ENCODE measurements at places on chromosomes 7 and 10.

DNA sequence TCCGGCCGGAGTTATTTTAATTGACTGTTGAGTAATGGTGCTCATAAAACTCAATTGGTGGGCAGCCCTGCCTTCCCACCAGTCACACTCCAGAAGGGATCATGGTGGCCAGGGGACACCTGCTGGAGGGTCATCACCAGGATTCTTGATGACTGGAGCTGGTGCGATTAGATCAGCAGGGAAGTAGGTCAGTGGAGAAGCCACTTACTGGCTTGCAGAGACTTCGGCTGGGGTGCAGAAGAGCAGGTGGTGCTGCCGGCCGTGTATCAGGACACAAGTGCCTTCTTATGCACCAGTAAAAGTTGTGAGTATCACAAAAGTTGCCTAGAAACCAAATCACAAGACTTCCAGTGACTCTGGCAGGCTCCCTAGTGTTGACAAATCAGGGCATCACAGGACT is 82.6 kb upstream of the CHCHD3 start:
- no peak for DNase-seq

GRCh38 chr10:35523670-35524225 is 81.4 kb upstream of the GJD4 start:
- no peak for DNase-seq

DNA sequence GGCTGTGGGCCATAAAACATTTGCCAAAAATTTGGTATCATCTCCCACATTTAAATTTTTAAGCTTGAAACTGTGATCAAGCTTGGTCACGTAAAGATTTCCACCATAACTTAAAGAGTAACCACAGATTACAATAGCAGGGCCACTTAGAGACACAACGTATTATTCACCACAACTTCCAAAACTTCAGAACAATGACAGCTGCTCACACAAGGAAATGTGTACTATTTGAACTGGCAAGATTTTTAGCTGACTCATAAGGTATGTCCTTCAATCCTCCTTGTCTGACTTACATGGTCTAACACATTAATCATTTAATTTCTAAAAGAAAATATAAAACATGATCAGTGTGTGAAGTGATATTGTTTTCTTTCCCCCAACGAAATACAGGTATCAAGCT is 234.5 kb downstream of the PARD3 start:
- no peak for DNase-seq

DNA sequence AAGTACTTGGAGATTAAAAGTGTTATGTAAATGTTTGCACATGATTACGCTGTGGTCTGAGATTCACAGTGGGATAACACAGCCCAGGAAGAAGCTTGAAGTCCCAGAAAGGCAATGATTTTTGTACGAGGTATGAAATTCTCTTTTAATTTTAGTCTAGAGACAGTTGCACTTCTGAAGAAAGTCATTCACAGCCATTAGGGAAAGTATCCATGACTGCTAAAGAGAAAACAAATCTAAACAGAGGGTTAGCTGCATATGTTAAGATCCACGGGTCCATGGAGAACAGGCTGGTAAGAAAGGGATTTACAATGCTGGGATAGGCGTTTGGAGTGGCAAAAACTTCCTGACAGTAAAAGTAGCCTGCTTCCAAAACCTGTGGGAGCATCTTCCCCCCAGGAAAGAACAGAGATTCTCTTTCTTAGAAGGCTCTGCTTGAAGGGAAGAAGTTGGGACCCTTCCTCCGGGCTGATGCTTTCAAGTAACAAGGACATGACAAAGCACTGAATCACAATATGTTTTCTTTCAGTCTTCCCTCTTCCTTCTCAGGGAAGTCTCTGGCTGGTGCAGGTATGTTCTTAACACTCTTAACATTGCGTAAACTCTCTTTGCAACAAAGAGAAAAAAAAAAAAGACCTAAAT is 220.8 kb upstream of the CELF2 start:
- DNase-seq: no peak

Measured in GM13977 (cell line).